ENCODE measurements at places on chromosomes 6 and 20. TPM values are rescaled to one million over a fixed set of nuclear protein-coding genes. Genes with fewer than 3 reads are reported as not detected.

PLCB4 gene
- total RNA-seq, result 3.2 TPM

ANKRD66 gene
- not detected for total RNA-seq

RGS17 gene
- 1.3 TPM for total RNA-seq

UBR2 gene
- 18.4 TPM for total RNA-seq

HTR1E gene
- not detected for total RNA-seq

TP53RK gene
- 23.2 TPM for total RNA-seq

DLK2 gene
- total RNA-seq, result 0.64 TPM

SMPDL3A gene
- total RNA-seq, result 21.3 TPM

BTNL2 gene
- not detected for total RNA-seq
